ENCODE measurements at places on chromosomes 1 and 21.

DNA sequence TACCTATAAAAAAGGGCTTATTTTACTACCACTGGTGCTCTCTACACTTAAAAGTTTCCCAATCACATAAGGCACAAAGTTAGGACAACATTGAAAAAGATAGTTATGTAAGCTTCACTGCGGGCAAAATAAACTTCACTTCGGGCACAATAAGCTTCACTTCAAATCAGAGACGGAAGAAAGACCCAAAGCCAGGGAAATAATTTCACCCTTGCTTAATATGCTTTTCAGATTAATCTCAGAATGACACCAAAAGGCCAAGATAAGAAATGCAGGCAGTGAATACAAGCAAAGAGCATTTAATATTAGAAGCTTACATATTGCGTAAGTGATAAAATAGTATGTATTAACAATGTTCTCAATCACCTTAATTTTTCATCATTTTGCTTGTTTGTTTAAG is 444.2 kb downstream of the SETD4 start:
- DNase-seq, result no peak

- DNase-seq, result no peak
These were observed 81.7 kb upstream of the TSPAN2 start for GRCh38 chr1:115170961-115171392.

- no peak for DNase-seq
These were observed 38.9 kb upstream of the ADARB1 start for GRCh38 chr21:45035477-45035848.

DNA sequence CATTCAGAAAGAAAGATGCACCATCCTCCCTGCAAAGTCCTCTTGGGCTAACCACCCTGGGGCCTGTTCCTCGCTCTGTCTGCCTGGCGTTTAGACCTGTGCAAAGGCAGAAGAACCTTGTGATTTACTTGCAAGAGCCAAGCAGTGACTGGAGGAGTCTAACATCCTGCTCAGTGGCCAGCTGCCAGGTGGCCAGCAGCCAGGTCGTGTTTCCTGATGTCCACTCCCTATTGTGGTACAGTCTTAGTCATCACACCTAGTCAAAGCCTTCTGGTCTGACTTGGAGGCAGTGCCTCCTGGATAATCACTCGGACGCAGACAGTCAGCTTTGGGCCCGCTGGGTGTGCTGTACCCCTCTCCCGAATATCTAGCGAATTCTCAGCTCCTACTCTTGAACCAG is 118.1 kb downstream of the PGBD5 start:
- peak; percentile 86 for DNase-seq

- no peak for DNase-seq
These were observed 256.4 kb downstream of the HMCN1 start for GRCh38 chr1:185990565-185990964.

DNA sequence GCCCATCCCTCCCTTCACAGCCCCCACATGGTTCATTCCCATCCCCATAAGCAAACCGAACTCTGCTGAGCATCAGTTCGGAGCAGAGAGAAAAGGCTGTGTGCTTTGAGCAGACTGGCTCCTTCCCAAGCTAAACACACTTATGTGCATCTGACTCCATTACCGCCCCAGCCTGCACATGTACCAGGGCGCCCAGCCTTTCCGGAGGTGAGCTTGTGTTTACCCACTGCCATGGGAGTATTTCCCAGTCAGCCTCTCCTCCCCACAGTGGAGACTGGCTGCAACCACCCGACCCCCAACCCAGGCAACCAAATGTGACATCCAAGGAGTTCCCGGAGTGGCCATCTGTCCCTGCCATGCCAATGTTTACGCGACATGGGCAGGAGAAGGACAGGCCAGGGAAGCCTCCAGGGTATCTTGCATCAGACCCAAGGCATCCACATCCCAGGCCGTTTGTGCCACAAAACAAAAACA is 9.4 kb downstream of the TIAM1 start:
- no peak for DNase-seq

DNA sequence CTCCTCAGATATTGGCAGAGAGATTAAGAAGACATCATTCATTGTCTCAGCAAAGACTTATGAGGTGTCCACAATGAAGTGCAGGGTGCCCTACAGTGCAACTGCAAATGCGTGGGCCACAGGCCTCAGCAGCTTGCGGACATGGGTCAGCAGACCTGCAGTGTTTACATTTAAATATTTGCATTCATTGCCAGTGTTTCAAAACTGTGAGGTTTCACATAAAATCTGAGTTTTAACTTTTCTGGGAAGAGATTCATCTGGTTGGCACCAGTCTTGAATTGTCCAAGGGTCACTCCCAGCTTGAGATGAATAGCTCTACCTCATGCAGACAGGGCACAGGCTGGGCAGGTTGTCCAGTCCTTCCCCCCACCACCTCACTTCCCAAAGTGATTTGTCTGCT is 286.8 kb upstream of the DUSP10 start:
- DNase-seq, result no peak

GRCh38 chr1:164622068-164622845 is 63.3 kb downstream of the PBX1 start:
- DNase-seq, result no peak

- no peak for DNase-seq
These were observed 85.9 kb downstream of the TM2D1 start for GRCh38 chr1:61638911-61639605.

DNA sequence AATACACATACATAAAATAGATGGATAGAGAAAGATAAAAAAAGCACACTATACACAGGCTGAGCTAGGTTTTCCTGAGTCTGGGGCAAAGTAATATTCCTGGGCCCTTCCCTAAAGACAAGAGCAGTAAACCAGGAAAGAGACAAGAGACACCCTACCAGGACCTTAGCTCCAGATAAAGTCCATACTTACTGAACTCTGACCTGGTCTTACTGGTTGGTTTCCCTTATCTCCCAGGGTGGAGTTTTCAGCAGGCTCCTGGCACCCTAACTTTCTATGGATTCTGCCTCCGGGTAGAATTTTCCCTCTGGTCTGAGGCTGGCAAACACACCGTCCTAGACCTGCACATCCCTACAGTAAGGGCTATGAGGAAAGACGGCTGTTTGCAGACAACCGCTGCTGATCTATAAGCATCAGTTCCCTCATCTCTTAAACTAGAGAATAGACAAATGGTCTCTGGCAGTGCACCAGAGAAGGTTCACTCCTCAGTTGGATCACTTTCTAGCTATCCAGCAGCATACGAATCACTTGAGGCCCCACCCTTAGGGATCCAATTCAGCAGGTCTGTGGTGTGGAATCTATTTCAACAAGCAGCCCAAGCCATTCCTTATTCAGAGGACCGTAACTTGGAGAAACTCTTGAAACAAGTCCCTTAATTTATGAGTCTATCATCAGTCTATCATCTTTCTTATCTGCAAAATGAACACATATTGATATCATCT is 52.0 kb downstream of the ARHGEF11 start:
- no peak for DNase-seq

Data from epithelial cell of prostate (primary cell).